ENCODE measurements at places on chromosomes 1 and 21. TPM values are rescaled to one million over a fixed set of nuclear protein-coding genes. Genes with fewer than 3 reads are reported as not detected.
A peak's percentile ranks its signal among the peaks of the same experiment; 100 is the strongest.

Gene TBX19
- 3.6 TPM for total RNA-seq

DNA sequence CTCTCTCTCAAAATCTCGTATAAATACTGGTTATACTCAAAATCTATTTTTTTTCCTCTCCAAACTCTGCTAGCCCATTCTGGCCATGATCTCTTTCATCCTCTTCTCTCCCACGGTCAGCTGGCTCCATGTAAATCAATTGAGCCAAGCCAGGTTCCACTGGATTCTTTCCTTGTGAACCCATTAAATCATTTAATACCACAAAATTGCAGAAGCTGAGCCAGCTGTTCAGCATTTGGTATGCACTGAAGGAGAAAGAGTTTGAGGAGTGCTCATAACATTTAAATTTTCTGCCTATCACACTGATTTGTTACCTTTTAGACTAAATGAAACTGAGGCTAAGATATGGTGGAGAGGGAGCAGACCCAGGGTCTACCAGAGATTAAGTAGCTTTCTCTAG is 29.1 kb upstream of the TADA1 start:
- H3K4me3 ChIP-seq, result no peak overlapping the region
- no peak for DNase-seq
- peaks cover 7% of the 10 kb centered on the region for H3K27me3 ChIP-seq
- H3K4me1 ChIP-seq, result peaks cover 67% of the 10 kb centered on the region
- H3K36me3 ChIP-seq, result peaks cover 15% of the 10 kb centered on the region
- peak overlapping the region; percentile 82 for H3K27ac ChIP-seq

DNA sequence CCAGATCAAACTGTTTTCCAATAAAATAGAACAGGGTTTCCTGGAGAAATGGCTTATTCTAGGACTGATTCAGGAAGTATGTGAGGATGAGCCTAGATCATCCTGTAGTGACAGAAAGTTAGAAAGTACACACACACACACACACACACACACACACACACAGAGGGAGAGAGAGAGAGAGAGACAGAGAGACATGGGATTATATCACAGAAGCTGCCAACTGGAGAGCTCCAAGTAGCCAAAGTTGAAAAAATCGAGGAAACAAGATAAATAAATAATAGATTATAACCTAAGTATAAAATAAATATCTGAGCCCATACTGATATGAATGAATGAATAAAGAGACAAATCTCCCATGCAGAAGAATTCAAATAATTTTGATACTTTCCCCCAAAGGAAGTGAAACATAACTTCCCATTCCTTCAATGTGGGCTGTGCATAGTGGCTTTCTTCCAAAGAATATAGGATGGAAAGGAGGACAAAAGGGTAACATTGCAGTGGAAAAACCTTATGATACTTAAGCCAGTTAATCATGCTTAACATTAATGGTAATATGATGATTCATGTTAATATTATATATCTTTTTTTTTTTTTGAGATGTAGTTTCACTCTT is 171.6 kb downstream of the NTPCR start:
- no peak overlapping the region for H3K4me3 ChIP-seq
- H3K27me3 ChIP-seq, result no peaks in the 10 kb centered on the region
- H3K27ac ChIP-seq, result no peak overlapping the region
- H3K36me3 ChIP-seq, result peaks cover 27% of the 10 kb centered on the region
- DNase-seq, result no peak

DNA sequence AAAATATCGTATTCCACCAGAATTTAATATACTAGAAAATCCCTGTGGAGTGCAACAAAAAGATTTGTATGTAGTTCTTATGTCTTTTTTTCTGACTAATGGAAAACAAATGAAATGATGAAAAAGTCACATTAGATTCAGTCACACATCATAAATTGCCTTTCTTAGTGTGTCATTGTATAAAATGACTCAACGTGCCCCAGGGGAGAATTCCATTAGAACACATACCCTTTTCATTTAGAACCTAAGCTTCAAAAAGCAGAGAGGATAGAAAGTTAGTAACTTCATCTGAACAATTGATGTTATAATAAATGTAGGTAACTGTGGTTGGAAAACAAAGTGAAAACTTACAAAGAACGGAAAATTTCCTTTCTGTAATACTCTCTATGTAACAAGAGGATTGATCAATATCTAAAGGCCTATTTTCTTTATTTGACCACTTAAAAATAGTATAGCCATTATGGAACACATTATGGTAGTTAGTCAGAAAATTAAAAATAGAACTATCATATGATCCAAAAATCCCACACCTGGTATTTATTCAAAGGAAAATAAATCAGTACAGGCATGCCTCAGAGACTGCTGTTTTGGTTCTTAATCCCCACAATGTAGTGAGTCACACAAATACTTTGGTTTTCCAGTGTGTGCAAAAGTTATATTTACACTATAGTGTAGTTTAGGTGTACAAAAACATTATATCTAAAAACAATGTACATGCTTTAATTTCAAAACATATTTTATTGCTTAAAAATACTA is 1016.1 kb downstream of the KCNT2 start:
- H3K27ac ChIP-seq, result no peak overlapping the region
- no peaks in the 10 kb centered on the region for H3K27me3 ChIP-seq
- DNase-seq, result no peak
- H3K36me3 ChIP-seq, result no peaks in the 10 kb centered on the region
- no peaks in the 10 kb centered on the region for H3K4me1 ChIP-seq

DNA sequence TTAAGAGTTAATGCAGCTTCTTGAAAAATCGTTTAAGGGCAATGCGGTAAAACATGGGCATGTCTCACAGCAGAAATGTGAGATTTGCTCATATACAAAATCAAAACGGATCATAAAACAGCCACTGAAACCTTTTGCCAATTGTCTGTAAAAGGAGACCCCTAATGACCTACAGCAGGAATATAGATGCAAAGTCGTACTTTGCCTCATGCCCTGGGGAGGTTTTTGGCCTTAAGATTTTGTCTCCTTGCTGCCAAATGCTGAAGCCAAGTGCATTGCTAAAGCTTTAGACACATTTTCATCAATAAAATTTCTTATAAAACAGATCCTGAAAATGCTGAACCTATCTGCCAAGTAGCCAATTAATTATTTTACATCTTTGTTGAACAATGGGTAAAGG is 226.9 kb downstream of the TGFB2 start:
- H3K4me3 ChIP-seq, result no peak overlapping the region
- no peaks in the 10 kb centered on the region for H3K27me3 ChIP-seq
- H3K27ac ChIP-seq, result no peak overlapping the region
- H3K4me1 ChIP-seq, result no peaks in the 10 kb centered on the region
- H3K36me3 ChIP-seq, result no peaks in the 10 kb centered on the region

Gene GALNT2
- total RNA-seq, result 25.0 TPM

- peak within 1 kb of the TSS; percentile 94 for H3K4me3 ChIP-seq
- H3K27ac ChIP-seq, result peak within 1 kb of the TSS; percentile 97
- H3K36me3 ChIP-seq, result peaks cover 12% of the 10 kb centered on the region
Observed at GRCh38 chr1:183472488-183473216, at the start of gene SMG7. TSS of gene SMG7 (plus strand) at chr1:183472499. CDS start at chr1:183472621, 122 bp downstream.

All from activated CD8-positive, alpha-beta memory T cell treated with anti-CD3 and anti-CD28 coated beads, Interleukin-2, amount 10 ng/mL, durations not matched to agents 7 days and 5 days (primary cell).